ENCODE measurements at places on chromosomes 3 and 15.

- DNase-seq: no peak
Observed at GRCh38 chr3:38036286-38036685, 2.7 kb upstream of the DLEC1 start.

- peak; percentile 81 for DNase-seq
Observed at GRCh38 chr15:68586274-68586961, 7.6 kb downstream of the CORO2B start.

GRCh38 chr15:83605111-83605945 lies 48.6 kb upstream of the ADAMTSL3 start:
- DNase-seq: no peak

GRCh38 chr3:137766876-137767537 lies 2.9 kb downstream of the SOX14 start:
- no peak for DNase-seq

DNA sequence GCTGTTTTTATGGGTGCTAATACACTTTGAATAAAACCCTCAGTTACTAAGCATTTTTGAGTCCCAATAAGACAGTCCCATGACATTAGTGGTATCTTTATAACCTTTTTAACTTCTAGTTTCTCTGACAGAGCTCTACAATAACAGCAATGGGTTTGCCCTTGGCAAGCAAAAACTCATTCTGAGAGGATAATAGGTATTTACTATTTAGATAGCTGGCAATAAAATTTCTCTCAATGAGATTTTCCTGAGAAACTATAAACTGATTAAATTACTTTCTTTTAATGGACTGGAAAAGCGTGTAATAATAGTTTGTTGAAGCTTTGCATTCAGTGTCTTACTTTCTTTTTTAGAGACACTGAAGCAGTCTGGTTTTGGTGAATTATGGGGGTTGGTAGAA lies 168.0 kb upstream of the MLF1 start:
- no peak for DNase-seq

GRCh38 chr3:179026636-179027035 lies 45.0 kb downstream of the ZMAT3 start:
- no peak for DNase-seq

Measured in HTR-8/SVneo (cell line).